ENCODE measurements at places on chromosomes 16 and 17.

DNA sequence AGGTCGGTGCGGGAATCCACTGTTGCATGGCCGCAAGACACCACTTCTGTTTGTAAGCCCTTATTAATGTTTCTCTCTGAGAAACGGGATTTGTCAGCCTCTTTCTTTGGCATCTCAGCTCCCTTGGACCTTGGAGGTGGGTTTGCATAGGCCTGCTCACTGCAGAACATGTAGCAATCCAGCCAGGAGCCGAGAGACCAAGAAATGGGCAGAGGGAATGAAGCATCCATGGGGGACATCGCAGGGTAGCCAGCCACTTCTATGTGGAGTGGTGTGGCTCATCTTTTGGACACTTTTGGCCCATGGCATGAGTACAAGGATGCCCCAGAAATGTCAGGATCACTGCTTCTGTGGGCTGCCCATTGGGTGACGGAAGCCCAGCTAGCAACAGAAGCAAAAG lies 79.4 kb downstream of the GSG1L start:
- DNase-seq: no peak

GRCh38 chr17:81061027-81061735 lies 26.2 kb downstream of the BAIAP2 start:
- no peak for DNase-seq

GRCh38 chr17:39695089-39695474 lies 4.8 kb upstream of the ERBB2 start:
- DNase-seq: no peak

DNA sequence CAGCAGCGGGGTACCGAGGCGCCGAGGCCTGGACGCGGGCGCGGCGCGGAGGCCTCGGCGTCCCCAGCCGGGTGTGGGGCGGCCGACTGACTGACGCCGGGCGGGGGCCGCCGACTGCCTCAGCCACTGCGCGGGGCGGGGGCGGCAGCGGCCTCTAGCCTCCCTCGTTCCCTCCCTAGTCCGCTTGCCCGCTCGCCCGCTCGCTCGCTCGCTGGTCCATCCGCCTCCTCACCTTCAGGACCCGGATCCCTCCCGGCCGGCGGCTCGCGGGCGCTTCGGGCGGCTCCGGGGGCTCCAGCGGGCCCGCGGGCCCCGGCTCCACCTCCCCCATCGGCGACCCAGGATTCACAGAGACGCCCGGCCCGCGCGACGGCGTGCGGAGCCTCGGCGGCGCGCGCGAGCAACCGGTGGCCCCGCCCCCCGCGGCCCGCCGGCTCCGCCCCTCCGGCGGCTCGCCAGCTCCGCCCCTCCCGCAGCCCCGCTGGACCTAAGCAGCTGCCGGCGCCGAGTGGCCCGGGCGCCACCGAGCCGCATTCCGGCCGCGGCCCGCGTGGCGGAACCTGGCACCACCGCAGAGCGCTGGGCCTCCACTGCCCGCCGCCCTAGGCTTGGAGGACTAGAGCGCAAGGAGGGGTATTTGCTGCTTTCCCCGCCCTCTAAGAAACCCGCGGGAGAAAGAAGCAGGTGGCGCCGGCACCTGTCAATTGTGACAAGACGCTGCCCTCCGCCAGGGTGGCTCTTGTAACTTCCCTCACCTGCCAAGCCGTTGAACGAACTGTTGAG lies 773 bp downstream of the PHLPP2 start:
- DNase-seq: peak; percentile 97

DNA sequence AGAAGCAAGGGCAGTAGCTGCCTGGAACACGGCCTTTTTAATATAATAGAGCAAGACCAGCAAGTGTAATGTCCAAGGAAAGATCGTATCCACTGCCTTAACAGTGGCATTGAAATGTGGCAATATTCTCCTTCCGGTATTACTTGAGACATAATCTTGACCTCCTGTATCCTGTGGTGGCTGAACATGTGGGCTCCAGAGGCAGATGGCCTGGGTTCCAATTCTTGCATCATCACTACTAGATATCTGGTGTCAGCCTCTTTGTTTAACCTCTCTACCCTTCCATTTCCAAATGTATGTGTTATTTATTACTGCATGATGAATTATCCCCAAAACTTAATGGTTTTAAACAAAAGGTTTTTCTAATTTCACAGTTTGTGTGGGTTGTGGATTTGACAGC lies 3.5 kb upstream of the CDYL2 start:
- DNase-seq: no peak

DNA sequence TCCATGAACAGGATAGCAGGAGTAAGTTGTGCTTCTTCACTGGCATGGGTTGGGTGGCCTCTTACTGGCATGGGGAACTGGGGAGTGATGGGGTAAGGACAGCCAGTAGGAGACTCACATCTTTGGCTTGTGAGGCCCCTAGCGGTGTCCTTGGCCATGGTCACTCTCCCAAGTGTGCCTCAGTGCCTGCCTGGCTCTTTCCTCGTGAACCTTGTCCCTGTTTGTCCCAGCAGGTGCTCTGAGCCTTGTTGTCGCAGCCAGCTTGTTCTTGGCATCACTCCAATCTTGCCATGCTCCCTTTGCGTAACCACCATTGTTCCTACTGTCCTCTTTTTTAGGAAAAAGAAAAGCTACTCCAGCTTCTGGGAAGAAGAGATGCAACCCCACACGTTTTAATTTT lies 53.6 kb upstream of the SDK2 start:
- no peak for DNase-seq

- no peak for DNase-seq
Observed at GRCh38 chr17:76498876-76499251, 2.4 kb downstream of the RHBDF2 start.

Data from SK-N-SH (cell line).